G401 (cell line): ENCODE measurements at places on chromosomes 3 and 15. TPM values are rescaled to one million over a fixed set of nuclear protein-coding genes. Genes with fewer than 3 reads are reported as not detected.
A peak's percentile ranks its signal among the peaks of the same experiment; 100 is the strongest.

Gene GOLGA6D
- not detected in 2 replicates for total RNA-seq

Gene C15orf62
- total RNA-seq: 3.1 and 4.0 TPM in 2 replicates

Gene RTP1
- not detected in 2 replicates for total RNA-seq

Gene ST8SIA2
- total RNA-seq: not detected in 2 replicates

Gene GNAT1
- total RNA-seq: not detected in 2 replicates

Gene TBC1D5
- total RNA-seq: 27.7 and 51.3 TPM in 2 replicates

Gene CHRM5
- total RNA-seq: 0.18 TPM in 1 of 2 replicates, not detected in the other

Gene TP53BP1
- total RNA-seq: 79.1 and 84.7 TPM in 2 replicates

Gene OR5K2
- not detected in 2 replicates for total RNA-seq

Gene MYEF2
- 11.3 and 13.3 TPM in 2 replicates for total RNA-seq

Gene ADIPOQ
- total RNA-seq: not detected in 2 replicates

Gene C3orf22
- not detected in 2 replicates for total RNA-seq

GRCh38 chr15:35244227-35244626, 159.1 kb upstream of the NANOGP8 start:
- no peak for DNase-seq

DNA sequence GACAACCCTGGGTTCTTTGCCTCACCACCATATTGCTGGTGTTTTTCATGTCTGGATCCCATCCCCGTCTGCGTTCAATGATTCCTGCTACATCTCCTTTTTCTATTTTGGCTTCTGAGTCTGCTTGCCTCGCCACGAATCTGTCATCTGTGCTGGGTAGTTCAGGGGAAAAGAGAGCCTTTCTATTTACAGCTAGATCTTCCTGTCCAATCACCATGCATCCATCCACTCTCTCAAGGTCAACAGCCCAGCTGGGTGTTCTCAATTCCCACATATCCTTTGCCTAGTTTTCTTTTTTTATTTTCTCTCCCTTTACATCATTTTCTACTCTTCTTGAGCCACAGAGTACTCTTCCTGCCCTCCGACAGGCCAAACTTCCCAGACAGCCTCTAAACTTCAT, 104.8 kb upstream of the RAD18 start:
- DNase-seq: peak; percentile 83

- no peak for DNase-seq
These were observed 514.4 kb upstream of the ARRDC4 start for GRCh38 chr15:97446138-97446537.

- no peak for DNase-seq
These were observed 12.4 kb downstream of the GNB5 start for GRCh38 chr15:52178765-52179164.

- no peak for DNase-seq
These were observed 1129.6 kb downstream of the OTOL1 start for GRCh38 chr3:162626172-162626571.

GRCh38 chr15:95872366-95872771, 458.1 kb upstream of the NR2F2 start:
- DNase-seq: no peak

- no peak for DNase-seq
These were observed 63.5 kb upstream of the GOLGA8B start for GRCh38 chr15:34646918-34647317.

GRCh38 chr3:111318289-111318688, 223.7 kb upstream of the CD96 start:
- no peak for DNase-seq

DNA sequence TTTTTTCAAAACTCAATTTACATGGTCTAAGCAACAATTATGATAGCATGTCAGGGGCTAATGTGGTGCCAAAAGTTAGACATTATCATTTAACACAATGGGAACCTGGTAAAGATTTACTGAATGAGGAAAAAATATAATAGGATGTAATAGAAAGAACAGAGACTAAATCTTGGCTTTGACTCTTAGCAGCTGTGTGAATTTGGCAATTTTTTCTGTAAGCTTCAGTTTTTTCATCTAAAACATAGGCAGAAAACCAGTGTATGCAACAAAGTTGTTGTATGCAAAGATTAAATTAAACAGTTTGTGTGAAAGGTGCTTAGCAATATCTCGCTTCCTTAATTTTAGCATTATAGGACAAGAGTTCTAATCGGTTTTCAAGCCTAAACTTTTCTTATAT, 57.6 kb downstream of the ZBTB20 start:
- no peak for DNase-seq

DNA sequence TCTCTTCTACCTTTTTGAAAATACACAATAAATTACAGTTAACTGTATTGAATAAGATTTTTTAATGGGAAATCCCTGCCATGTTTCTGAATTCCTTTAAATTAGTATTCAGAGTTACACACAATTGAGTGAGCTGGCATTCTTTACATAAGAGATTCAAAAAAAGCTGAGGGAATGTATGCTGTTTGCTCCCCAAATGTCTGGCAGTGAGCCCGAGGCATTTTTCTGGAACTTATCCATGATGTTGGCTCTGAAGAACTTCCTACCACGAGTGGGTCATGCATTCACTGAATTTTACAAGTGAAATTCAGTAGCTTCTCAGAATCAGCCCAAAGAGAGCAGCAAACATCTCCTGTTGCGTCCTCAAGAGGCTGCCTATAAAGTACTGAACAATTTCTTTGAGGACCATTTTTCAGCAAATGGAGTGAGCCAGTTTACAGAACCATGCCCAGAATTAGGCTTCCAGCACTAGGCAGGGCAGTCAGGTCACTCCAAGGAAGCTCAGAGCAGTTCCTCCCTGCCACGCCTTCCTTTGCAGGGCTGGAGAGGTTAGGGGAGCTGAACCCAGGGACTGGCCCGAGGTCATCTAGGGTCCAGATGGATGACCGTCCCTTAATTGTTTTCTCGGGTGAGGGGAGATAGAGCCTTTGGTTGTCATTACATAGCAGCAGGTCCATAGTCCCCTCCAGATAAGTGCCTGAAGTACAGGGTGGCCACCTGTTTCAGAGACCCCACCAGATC, 21.2 kb downstream of the GABRA5 start:
- no peak for DNase-seq

- no peak for DNase-seq
These were observed 6.5 kb downstream of the RPS17 start for GRCh38 chr15:82533801-82534200.

DNA sequence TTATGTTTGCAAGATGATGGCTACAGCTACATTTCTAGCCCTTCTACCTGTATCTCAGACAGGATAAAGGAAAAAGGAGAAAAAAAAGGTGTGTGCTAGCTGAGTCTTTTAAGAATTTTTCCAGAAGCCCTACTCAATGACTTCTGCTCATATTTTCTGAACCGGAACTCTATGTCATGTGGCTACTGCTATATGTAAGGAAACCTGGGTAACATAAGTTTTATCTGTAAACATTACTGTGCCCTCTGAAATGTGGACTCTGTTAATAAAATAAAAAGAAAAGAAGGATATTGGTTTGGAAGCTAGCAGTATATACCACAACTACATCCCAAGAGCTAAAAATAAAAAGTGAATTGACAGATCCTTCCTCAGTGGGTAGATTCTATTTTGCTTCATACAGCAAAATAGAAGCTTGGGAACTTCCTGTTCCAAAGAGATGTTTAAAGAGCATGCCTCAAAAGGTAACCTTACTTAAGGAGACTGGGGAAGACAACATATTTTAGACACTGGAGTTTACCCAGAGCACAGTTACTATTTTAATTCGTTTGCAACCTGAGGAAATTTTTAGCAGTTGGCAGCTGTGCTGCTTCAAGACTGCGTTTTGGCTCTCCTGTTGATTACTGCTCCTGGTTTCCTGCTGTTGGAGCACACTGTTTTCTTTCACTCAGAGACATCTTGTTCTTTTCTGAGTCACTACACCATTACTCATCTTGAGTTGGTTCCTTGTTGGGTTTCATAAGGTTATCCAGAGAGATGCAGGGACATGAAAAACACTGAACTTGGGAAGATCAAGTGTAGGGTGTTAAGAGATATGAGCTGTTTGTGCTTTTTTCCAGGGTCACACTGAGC, 280.7 kb downstream of the NFKBIZ start:
- DNase-seq: no peak

DNA sequence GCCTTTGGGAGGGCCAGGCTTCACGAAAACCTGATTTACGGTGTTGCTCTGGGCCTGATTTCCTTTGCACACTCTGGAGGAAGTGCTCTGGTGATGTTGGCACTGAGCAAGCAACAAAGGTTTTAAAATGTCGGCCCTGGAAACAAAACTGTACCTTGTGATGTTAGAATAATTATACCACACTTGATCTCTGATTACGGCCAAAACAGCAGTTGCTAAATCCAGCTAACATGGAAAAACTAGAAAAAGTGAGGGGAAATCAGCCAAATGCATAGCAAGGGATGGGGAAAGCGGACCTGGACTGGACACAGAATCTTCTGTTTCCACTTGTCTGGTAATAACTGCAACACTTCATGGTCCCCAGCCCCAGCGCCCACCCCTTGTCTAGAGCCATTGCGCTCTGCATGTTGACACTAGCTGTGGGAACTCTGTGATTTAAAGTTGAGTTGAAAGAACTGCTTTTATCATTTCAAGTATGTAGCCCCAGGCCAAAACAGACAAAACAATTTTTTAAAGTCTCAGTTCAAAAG, 120.1 kb downstream of the VGLL4 start:
- DNase-seq: no peak

DNA sequence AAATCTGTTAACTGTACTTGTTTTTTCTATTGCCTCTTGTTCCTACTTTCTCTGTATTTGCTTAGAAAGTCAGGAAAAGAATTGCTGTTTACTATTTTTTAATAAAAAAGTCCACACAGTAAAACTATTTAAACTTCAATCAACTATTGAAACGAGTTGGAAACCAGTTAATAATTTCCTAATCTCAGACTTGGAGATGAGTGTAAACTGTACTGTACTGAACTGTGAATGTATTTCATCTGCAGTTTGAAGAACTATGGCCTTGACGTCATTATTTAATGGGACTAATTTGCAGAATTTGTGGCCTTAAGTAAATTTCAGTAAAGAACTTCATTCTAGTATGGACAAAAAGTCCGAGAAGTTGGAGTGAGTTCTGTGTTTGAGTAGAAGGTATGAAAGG, 89.1 kb downstream of the LRRC28 start:
- DNase-seq: no peak

- DNase-seq: no peak
These were observed 388.2 kb downstream of the CACNA2D3 start for GRCh38 chr3:54510506-54510905.

DNA sequence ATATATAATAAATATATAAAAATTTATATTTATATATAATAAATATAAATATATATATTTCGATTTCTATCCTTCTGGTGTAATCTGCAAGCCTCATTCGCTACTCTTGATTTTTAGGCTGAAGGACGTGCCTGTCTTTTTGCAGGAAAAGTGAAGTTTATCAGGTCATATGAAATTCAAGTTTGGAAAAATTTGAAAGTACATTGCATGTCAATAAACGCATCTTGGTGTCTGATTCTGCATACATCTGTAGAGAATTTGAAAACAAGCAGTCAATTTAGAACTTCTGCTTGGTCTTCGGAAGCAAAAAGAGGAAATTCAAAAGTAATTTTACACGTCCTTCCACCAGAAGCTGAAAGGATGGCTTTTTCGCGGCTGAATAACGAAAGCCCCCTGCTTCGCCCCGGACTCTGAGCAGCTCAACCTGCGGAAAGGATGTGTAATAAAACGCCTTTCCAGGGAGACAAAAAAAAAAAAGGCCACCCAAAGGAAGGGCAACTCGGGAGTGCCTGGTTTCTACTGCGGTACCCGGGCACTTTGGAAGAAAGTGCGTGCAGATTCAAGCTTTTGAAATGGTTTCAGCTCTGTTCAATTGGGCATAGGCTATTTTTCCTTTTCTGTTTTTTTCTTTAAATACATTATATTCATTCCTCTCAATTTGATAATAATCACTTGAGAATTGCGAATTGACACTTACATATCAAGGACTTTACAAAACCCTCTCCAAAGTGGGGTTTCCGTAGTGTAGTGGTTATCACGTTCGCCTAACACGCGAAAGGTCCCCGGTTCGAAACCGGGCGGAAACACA, 1.5 kb upstream of the MYNN start:
- DNase-seq: peak; percentile 88

- no peak for DNase-seq
These were observed 24.7 kb downstream of the PEAK1 start for GRCh38 chr15:77395013-77395774.

DNA sequence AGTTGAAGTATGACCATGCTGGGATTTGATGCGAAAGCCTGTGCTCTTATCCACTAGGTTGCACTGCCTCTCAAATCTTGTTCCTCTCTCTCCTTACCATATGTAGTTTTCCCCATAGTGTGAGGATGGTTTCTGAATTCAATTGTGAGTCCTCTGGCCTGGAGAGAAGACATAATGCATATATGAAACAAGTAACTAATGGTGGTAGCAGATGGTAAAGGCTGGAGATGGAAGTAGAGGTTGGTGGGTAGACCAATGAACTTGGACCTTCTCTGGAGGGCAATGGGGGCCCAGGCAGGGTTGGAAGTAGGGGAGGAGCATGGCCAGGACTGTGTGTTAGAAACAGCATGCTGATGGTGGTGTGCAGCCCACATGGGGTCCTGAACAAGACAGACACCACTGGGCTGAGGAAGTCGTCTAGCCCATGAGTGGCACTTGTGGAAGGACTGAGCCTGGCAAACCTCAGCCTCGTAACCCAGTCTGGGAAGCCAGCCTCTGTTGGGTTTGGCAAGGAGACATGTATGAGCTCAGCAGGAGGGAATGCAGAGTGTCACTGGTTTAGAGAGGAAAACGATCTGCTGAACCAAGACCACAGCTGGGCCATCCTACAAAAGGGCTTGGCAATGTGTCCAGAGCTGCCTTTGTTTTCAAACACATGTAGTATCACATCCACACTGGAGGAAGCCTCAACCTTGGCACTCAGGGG, 18.5 kb upstream of the LMCD1 start:
- DNase-seq: no peak

DNA sequence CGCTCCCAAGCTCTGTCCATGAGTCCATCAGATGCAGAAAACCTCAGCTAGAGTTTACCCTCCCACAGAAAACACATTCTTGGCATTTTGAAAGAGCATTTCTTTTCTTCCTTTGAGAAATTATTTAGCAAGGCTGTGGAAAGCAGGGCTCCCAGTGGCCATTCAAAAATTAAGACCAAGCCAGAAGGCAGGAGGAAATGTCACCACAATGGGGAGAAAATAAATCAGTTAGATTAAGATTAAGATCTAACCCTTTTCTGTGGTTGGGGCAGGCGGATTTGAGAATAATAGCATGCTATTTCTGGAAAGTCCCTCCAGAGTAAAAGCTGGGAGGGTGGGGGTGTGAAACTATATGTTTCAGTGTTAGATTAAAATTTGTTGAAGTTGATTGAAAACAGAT, 20.2 kb downstream of the LRIG1 start:
- DNase-seq: no peak

- DNase-seq: no peak
These were observed 23.8 kb downstream of the AP3S2 start for GRCh38 chr15:89870006-89870405.

- DNase-seq: peak; percentile 80
These were observed 12.1 kb downstream of the OSBPL10 start for GRCh38 chr3:31968927-31969418.

GRCh38 chr3:118772547-118773011, 262.1 kb downstream of the IGSF11 start:
- DNase-seq: no peak
